Lung microvascular endothelial cell (primary cell): ENCODE measurements at places on chromosomes 7 and 10. TPM values are rescaled to one million over a fixed set of nuclear protein-coding genes. Genes with fewer than 3 reads are reported as not detected.

GRCh38 chr7:125450749-125451148, 521.1 kb upstream of the POT1 start:
- no peak for DNase-seq

Gene HHEX
- 38.8 and 62.1 TPM in 2 replicates for total RNA-seq

- DNase-seq = no peak
Measured at GRCh38 chr7:39212876-39213275, 235.2 kb downstream of the POU6F2 start.

- DNase-seq = no peak
Measured at GRCh38 chr7:71130031-71130679, 1.8 kb upstream of the GALNT17 start.

GRCh38 chr10:44986179-44986578, 7.6 kb upstream of the DEPP1 start:
- DNase-seq = no peak

- DNase-seq = peak; percentile 97
Measured at GRCh38 chr10:14507176-14507575, 176.5 kb upstream of the FRMD4A start.

DNA sequence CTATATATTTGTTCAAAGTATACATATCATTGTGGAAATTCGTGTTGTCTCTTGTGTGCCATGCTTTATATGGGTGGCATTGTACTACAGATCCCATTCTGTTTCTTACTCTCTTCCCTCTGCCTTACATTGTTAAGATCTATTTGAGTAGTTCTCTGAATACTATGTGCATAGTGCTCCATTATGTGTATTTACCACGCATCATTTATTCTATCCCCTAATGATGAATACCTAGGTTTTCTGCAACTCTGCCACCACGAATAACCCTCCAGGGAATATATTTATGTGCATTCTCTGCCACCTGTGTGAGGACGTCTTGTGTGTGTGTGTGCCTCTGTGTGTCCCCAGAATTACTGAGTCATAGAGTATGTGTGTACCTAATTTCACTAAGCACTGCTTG, 431.2 kb upstream of the C7orf33 start:
- no peak for DNase-seq

- no peak for DNase-seq
Measured at GRCh38 chr7:130879191-130879590, 145.2 kb upstream of the KLF14 start.

DNA sequence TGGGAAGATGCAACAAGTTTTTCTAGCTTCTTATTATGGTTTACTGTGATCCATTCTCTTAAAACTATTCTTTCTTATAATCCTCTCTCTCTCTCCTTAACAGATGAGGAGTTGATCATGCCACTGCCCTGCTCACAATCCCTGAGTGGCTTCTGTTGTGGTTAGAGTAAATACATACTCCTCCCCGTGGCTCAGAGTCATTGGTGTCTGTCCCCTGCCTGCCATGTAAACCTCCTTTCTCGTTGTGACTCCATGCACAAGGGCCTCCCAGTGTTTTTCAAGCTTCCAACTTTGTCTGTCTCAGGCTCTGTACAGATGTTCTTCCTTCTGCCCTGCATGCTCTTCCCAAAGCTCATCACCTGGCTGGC, 20.4 kb downstream of the CCNY start:
- no peak for DNase-seq

Gene RAMP3
- total RNA-seq = 51.2 and 218 TPM in 2 replicates

DNA sequence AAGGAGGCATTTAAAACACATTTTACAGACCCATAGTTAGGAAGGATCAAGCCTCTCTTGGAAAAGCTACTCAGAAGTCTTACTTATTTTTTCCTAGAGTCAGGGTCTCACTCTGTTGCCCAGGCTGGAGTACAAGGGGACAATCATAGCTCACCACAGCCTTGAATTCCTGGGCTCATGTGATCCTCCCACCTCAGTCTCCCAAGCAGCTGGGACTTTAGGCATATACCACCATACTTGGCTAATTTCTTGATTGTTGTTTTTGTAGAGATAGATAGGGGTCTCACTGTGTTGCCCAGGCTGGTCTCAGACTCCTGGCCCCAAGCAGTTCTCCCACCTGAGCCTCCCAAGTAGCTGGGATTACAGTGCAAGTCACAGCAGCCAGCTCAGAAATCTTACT, 354.7 kb upstream of the GALNT17 start:
- DNase-seq = no peak
